ENCODE measurements at places on chromosomes 13 and 19.
A peak's percentile ranks its signal among the peaks of the same experiment; 100 is the strongest.

DNA sequence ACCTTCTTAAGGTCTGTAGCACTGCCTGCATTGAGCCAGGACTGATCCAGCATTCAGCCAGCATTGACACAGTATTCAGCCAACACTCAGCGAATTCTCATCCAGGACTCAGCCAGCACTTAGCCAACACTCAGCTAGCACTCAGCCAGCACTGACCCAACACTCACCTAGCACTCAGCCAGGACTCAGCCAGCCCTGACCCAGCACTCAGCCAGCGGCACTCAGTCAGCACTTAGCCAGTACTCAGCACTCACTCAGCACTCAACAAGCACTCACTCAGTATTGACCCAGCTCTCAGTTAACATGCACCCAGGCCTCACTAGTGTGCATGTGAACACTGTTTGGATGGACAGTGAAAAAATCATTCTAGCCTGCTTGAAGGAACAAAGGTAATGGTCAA, 55.0 kb downstream of the TSHZ3 start:
- DNase-seq = no peak

DNA sequence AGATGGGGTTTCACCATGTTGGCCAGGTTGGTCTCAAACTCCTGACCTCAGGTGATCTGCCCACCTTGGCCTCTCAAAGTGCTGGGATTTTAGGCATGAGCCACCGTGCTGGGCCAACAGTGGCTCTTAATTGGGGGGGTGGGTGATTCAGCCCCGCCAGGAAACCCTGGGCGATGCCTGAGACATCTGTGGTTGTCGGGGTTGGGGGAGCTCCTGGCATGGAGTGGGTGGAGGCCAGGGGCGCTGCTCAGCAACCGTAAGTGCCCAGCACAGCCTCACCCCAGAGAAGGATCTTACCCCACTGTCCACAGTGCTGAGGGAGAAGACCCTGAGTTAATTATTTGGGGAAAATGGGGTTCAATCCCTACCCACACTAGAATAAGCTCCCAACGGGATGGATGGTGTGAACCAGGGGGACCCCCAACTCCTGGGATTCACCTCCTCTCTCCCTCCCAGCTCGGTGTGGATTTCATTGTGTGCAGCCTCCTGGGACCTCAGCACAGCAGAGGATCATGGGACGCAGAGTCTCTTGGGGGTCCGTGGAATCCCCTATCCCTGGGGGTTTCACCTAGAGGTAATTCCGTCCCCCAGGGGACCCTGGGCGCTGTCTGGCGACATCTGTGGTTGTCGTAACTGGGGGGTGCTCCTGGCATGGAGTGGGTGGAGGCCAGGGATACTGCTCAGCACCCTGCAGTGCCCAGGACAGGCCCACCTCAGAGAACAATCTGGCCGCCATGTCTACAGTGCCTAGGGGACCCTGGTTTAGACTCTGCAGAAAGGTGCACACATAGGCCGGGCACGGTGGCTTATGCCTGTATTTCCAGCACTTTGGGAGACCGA, 68.9 kb downstream of the GADD45B start:
- no peak for DNase-seq

- no peak for DNase-seq
Measured at GRCh38 chr19:18392417-18392816, 5.0 kb downstream of the LRRC25 start.

DNA sequence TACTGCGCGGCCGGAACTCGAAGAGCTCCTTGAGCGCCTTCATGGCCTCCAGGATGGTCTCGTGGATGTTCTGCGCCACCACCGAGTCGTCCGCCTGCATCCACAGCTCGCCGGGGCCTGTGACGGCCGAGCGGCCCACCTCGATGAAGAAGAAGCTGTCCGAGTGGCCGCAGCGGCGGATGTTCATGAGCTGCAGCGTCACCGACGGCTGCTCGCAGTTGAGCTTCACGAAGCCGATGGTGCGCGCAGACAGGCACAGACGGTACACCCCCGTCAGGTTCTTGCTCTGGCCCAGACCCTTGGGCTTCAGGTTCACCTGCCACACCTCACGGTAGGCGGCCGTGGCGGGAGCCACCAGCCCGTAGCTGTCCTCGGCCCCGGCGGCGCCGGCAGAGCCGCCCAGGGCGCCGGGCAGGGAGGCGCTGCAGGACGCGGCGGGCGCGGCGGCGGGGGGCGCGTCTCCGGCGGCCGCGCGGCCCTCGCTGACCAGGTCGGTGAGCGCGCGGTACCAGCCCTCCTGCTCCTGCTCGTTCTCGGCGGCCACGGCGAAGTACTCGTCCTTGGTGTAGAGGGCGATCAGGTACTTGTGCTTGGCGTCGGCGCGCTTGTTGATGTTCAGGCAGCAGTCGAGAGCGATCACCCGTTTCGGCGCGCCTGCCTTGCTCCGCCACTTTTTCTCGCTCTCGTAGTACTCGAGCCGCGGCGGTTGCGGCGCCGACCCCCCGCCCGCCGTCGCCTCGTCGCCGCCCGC, 1.1 kb downstream of the IRS2 start:
- DNase-seq = no peak

- DNase-seq = no peak
Measured at GRCh38 chr19:43711751-43712355, 4.0 kb upstream of the IRGC start.

GRCh38 chr13:43472339-43472738, 314.4 kb downstream of the ENOX1 start:
- no peak for DNase-seq

DNA sequence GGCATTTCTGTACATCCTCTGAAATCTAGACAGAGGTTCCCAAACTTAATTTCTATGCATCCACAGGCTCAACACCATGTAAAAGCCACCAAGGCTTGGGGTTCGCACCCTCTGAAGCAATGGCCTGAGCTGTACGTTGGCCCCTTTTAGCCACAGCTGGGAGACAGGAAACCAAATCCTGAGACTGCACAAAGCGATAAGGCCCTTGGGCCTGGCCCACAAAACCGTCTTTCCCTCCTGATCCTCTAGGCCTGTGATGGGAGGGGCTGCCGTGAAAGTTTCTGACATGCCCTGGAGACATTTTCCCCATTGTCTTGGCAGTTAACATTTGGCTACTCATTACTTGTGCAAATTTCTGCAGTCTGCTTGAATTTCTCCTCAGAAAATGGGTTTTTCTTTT, 766.4 kb downstream of the GPC5 start:
- no peak for DNase-seq

GRCh38 chr13:37123337-37123736, 17.9 kb upstream of the CSNK1A1L start:
- no peak for DNase-seq

GRCh38 chr13:36108954-36109353, 22.2 kb downstream of the DCLK1 start:
- no peak for DNase-seq

DNA sequence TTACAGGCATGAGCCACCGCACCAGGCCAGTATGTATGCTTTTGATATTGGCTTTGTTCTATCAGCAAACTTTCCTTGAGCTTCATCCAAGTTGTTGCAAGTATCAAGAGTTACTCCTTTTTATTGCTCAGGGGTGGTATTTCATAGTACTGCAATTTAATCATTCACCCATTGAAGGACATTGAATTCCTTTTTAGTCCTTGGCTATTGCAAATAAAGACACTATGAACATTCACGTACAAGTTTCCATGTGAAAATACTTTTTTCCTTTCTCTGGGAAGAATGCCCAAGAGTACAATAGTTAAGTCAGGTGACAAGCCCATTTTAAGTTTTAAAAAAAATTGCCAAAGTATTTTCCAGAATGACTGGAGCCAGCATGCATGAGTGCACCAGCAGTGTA, 20.4 kb downstream of the CEACAM3 start:
- DNase-seq = no peak

DNA sequence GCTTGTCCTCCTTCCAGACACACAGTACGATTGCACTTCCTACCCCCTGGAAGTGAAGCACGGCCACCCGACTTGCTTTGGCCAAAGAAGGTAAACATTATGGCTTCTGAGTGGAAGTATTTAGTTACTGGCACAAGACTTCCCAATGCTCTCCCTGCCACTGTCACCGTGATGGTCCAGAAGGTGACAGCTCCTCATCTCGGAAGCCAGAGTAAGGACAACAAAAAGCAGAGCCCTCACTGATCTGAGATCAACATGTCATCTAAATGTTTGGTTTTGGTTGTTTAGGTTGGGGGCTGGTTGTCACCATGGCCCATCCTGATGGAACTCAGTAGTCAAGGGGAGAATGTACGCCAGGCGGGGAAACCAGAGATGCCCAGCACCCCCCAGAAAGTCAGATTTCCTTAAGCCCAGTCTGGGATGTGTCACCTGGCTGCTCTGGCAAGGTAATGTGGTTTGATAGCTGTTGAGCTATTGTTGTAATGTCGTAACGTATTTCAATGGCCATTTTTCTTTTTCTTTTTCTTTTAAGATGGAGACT, 170.1 kb upstream of the ZNF536 start:
- DNase-seq = no peak

DNA sequence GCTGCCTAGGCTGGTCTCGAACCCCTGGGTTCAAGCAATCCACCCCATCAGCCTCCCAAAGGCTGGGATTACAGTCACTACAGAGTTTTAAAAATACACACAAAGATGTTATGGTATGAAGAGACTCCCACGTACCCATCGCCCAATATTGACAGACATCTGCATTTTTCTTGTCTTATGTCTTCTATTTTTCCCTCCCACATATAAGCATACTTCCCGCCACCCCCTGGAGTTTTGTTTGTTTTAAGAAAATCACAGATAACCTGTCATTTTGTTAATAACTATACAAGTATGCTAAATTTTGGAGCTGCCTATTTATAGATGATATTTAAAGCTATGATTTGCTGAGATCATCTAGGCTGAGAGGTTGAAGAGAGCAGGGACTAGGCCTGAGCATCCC, 6.2 kb upstream of the SMG9 start:
- DNase-seq = no peak

- no peak for DNase-seq
Measured at GRCh38 chr19:53947624-53948023, 15.1 kb upstream of the CACNG8 start.

DNA sequence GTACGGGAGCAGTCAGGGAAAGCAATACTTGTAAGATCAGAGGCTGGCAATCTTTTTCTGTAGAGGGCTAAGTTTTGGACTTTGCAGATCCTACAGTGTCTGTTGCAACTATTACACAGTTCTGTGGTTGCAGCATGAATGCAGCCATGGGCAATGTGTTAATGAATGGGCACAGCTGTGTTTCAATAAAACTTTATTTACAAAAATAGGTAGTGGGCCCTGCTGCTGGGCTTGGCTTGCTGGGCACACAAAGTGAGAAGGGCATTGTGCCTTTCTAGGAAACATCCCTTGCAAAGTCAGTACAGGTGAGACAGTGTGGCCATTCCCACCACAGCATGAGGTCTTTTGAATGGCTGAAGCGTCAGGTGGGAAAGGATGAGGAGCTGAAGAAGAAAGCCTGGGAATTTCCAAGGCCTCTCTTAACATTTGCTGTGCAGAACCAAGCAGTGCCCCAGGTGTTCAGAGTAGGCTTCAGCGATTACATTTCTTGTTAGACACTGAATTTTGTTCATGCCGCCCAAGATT, 9.1 kb downstream of the KL start:
- no peak for DNase-seq

DNA sequence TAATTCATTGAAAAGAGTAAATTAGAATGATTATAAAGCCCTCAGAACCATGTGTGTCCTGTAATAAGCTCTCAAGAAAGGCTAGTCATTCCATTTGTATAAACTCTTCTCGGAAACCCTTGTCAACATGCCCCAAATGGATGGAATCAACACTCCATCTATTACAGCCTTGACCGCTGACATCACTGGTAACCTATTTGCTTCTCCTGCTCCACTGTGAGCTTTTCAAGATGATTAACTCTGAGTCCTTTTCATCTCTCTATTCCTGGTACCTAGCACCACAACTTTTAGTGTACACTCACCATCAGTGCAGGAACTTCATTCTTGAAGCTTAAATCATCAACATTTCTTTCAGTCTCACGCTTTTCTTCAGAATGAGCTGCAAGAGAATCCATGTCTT, 612.0 kb downstream of the DCT start:
- DNase-seq = no peak

GRCh38 chr19:11797491-11797890, 832 bp upstream of the ZNF491 start:
- peak; percentile 76 for DNase-seq

GRCh38 chr13:68748038-68748437, 1359.6 kb upstream of the ATXN8OS start:
- no peak for DNase-seq

GRCh38 chr13:112510002-112510780, 77.8 kb downstream of the TUBGCP3 start:
- DNase-seq = no peak

- DNase-seq = no peak
Measured at GRCh38 chr13:48760626-48761025, 106.9 kb downstream of the CYSLTR2 start.

- DNase-seq = no peak
Measured at GRCh38 chr13:29561918-29562317, 33.6 kb downstream of the SLC7A1 start.

- DNase-seq = no peak
Measured at GRCh38 chr19:55694656-55695491, 19.8 kb downstream of the EPN1 start.

DNA sequence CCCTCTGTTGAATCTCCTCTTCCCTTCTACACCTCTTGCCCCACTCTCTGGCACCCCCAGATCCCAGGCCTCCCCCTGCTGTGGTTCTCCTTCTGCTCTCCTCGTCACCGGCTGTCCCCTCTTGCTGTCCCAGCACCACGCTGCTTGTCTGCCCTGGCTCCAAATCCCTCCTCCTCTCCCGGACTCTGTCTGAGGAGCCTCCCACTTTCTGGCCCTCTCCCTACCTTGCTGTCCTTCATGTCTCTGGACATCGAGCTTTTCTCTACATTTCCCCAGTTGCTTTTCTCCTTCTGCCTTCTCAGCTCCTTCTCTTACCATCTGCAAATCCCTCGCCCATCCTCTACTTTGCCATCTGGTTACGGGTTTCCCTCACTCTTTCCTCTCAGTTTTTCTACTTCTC, 1.2 kb downstream of the ZNF347 start:
- no peak for DNase-seq

- no peak for DNase-seq
Measured at GRCh38 chr13:110583178-110583865, 21.8 kb upstream of the RAB20 start.

- DNase-seq = no peak
Measured at GRCh38 chr13:37194428-37194861, 89.0 kb upstream of the CSNK1A1L start.

DNA sequence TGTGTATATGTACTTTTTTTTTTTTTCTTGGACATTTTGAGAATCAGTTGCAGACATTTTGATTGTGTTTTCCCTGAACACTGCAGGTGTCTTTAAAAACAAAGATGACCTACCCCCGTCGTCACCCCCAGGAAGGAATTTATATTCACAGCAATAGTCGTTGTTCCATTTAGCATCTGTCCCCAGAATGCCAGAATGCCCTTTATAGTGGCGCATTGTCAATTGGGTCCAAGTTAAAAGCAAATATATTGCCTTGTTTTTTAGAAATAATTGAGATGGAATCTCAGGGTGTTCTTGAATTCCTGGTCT, 1.8 kb upstream of the RNF225 start:
- DNase-seq = no peak

DNA sequence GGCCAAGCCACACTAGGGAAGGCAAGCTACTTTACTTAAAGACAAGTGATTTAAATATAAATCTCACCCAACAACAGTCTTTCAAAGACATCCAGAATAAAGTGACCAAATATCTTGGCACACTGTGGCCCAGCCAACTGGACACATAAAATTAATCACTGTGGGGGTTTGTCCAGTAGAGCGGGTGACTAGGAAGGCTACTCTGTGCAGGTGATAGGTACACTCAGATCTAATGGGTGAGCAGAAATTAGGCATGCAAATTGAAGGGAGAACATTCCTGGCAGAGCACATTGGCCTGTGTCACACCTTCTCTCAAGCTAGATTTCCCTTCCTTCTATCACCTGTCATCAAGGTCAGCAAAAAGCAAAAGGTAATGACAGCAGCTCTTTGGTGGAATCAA, 23.4 kb upstream of the CYSLTR2 start:
- DNase-seq = no peak
